ENCODE measurements at places on chromosomes 4 and X.

- no peak for DNase-seq
Measured at GRCh38 chrX:329291-329910, 10.8 kb upstream of the GTPBP6 start.

GRCh38 chr4:125702406-125702805, 387.7 kb downstream of the FAT4 start:
- DNase-seq = no peak

- no peak for DNase-seq
Measured at GRCh38 chrX:40304115-40304514, 206.4 kb upstream of the BCOR start.

DNA sequence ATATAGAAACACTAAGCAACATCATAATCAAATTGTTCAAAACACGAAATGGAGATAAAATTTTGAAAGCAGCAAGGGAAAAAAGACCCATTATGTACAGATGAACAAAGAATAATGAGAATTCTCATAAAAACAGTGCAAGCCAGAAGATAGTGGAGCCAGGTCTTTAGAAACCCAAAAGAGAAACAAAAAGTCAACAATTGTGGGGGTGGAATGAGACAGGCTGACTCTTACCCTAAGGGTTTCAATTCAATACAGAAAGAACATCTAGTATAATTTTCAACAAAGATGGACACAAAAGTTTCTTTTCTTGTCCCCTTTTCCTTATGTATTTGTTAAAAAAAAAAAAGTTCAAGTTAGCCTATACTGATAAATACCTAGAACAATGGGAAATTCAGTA, 34.0 kb upstream of the MAGEB2 start:
- no peak for DNase-seq

DNA sequence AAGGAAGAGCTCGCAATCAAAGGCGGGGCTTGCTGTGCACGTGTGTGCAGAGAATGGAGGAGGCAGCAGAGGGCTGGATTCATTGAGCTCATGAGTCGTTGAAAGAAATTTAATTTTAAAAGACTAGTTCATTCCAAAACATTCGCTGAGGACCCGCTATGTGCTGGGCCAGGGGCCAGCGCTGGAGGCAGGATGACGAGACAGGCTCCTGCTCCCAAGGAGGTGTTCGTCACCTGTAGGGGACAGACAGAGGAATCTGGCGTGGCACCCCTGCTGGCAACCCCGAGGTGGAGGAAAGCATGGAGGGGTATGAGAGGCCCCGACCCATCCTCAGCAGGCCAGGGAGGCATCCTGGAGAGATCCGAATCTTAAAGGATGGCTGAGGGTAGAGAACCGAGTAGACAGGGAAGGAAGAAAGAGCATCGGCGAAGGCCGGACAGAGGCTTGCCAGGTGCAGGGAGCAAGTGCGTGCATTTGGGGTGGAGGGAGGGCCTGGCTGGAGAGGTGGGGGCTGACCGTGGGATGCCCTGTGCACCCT, 96.4 kb downstream of the CPZ start:
- no peak for DNase-seq

GRCh38 chrX:28922106-28922505, 334.9 kb downstream of the IL1RAPL1 start:
- no peak for DNase-seq

DNA sequence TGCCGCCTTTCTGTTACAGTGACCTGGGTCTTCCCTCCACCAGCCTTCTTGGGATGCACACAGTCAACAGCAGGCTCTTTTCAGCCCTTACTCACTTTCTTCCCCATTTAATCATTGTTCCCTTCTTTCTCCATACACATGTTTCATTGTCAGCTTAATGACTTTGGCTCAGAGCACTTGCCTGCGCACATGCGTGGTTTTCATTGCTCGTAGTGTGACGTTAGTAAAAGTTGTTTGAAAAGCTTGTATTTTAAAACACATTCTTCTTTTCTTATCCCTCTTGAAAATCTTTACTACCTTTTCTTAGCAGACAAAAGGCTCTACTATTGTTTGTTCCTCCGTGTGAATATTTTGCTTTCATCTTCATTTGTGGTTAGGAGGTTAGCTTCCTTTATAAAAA, 19.7 kb upstream of the SCOC start:
- DNase-seq = no peak

GRCh38 chr4:177596035-177596434, 153.8 kb upstream of the AGA start:
- DNase-seq = peak; percentile 72

DNA sequence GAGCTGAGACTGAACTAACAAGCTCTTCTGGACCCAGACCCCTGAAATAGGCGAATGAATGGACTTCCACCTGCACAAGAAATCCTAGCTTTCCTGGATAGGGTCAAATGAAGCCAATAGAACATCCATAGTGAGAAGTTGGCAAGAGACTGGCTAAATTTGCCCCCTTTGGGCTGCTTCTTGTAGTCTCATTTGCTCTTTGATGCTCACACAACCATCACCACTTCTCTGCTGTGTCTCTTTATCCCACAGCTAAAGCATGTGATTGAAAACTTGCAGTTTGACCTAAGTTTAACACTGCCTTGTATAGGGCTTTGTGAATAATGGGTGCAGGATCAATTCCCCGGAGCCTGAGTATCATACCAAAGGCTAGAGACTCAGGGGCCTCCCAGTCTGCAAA, 38.2 kb downstream of the NLGN3 start:
- DNase-seq = no peak

GRCh38 chr4:151323667-151324066, 1.7 kb downstream of the SH3D19 start:
- no peak for DNase-seq

DNA sequence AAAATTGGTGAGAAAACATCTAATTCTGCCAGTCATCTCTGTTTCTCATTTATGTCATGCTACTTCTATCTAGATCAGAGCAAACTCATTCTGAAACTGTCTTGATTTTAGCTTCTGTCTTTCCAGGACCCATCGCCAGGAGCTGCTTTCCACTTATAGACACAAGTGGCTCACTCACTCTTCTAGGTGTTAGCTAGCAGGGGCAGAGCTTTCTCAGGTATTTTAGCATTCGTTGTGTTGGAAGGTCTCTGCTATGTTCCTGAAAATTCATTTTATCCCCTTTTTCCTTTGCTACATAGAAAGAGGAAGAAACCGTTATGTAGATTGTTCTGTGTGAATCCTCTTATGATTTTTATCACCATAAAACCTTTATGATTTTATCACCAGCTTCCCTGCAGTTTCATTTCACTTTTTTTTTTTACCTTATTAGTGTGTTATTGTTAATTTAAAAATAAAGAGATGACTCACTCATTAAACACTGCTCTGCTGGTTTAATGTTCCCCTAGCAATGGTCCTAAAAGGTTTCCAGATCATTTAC, 246.6 kb upstream of the AADAT start:
- DNase-seq = no peak

- no peak for DNase-seq
Measured at GRCh38 chr4:823761-824460, 2.0 kb downstream of the CPLX1 start.

DNA sequence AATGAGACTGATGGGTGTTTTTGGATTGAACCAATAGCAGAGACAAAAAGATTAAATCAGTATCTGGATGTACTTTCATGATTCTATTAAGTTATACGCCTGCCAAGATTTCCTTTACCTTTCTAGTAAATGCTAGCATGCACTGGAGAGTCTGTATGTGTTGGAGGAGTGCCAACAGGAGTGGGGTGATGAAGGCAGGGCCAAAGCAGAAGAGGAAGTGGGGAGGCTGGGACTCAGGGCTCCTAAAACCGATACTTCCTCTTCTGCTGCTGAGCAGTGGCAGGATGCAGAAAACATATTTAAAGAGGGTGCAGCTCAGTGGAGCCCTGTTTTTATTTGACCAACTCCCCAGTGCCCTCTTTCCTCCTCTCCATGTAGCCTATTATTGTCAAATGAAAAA, 5.6 kb downstream of the CYSLTR1 start:
- peak; percentile 40 for DNase-seq

GRCh38 chr4:87975466-87975865, at the start of gene SPP1:
TSS of gene SPP1 (plus strand) at chr4:87975714. CDS start at chr4:87976896, 1,182 bp downstream.
- peak; percentile 12 for DNase-seq

DNA sequence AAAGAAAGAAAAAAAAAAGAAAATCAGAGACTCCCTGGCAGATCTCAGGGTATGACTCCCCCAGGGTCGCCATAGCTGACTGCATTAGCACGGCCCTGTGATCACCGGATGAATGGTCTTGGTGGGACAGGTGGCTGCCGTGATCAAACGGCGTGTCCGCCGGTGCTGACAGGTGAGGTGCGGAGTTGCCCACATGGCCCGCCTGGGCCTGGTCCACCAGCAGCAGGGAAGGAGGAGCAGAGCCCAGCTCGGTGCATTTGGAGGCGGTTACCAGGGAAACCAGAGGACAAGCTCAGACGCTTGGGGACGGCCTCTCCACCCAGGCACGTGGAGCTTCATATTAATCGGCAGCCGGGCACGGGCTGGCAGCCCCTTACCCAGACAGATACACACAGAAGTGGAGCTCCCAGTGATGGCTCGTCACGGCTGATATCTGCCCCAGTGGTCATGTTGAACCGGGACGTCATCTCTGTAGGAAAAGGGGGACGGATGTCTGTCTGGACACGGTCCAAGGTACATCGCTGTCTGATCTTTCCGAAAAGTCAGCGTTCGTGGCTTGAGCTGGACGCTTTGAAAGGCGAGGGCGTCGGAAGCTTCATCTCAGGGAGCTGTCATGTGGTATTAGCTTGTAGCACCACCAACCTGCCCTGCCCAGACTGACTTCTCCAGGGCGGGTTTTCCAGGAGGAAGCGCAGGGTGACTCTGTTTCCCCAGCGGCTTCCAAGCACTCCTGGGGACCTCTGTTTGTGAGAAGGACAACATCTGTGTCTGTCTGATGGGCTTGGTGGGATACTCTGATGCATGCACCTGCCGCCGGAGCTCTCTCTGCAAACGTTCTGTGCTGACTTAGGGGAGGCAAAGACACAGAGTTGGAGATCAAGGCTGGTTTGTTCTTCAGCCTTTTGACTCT, 180.7 kb downstream of the CRLF2 start:
- DNase-seq = no peak

- DNase-seq = no peak
Measured at GRCh38 chr4:146135941-146136340, 39.6 kb upstream of the LSM6 start.

DNA sequence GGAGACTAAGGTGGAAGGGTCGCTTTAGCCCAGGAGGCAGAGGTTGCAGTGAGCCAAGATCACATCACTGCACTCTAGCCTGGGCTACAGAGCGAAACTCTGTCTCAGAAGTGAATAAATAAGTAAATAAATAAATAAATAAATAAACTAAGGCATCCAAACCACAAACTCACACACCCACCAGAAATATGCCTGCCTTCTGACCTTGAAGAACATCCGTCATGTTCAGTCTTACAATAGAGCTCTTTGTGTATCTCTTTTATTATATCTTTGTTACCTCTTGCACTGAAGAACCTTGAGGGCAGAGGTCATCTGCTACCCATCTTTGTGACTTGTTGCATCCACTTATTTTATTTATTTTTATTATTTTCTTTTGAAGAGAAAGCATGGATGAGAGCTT, 71.6 kb downstream of the PRRG1 start:
- DNase-seq = no peak

DNA sequence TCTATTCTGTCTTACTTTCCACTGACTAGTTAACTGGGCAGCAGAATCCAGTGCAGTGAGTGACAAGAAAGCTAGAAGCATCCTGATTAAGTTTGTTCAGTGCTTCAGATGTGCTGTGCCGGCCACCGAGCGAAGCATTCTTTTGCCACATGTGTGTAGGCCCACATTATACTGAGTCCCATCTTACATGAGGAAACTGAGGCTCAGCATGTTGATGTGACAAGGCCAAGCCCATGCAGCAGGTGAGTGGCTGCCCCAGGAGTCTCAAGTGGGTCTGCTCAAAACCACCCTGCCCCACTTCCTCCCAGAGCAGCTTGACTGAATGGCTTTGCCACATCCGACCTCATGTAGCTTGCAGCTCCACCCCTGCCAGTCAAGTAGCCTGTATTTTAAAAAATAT, 50.5 kb downstream of the RHOH start:
- peak; percentile 64 for DNase-seq

DNA sequence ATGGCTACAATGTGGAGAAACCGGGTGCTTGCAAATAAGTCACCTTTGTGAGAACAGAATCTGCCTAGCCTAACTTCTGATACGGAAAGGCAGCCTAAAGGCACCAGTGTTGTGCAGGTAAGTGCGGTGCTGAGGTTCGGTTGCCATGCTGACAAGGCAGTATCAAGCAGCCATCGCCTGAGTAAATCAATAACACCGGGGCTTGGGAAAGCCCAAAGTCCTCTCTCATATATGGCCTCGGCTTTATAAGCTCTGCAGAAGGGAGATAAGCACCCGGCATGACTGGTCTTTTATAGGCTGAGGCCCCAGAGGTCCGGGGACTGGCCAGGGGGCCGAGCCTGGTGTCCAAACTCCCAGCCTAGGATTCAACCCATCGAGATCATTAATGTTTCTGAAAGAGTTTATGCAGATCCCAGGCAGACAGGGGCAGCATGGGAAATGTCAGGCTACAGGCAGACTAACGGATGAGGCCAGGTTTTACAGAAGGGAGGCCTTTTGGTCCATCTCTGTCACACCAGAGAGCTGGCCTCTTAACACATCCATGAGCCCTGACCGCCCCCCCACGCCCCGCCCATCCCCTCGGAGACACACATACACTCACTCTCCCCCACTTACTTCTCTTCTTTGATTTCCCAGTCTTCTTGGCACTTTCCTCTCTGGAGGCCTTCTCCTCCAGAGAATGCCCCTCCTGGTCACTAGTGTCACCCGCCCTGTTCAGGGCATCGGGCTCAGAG, 38.5 kb downstream of the ELF4 start:
- no peak for DNase-seq

DNA sequence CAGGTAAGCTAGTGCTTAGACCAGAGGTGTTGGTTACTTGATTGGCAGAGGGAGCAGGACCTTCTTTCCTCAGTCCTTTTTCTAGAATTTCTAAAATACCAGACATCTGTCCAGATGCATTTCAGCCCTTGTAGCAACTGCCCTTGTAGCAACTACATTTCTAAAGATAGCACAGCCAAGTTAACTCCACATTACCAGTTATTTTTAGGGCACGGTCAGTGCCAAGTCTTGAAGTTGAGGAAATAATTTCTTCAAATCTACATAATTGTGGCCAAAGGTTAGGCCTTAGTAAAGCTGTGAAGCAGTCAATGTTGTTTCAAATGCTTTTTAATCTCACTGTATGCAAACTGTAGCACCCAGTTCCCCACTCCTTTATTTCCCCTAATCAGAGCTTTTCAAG, 62.9 kb downstream of the MID1IP1 start:
- no peak for DNase-seq

DNA sequence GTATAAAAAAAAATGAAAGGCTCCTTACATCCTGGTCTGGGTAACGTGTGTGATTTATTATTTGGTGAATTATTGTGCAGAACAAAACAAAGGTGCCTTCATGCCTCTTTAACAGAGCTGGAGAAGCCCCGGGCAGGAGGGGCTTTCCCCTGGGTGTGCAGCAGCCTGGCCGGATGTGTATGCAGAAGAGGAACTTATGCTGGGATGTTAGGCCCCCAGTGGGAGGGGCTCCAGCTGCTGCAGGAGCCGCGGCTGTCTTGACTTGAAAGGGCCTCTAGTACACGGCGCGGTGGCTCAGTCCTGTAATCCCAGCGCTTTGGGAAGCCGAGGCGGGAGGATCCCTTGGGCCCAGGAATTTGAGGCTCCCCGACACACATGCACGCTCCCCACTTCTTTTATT, 16.0 kb downstream of the CCNQ start:
- DNase-seq = peak; percentile 61
